Osteocyte (in vitro differentiated cells): ENCODE measurements at places on chromosomes 7 and 10.

DNA sequence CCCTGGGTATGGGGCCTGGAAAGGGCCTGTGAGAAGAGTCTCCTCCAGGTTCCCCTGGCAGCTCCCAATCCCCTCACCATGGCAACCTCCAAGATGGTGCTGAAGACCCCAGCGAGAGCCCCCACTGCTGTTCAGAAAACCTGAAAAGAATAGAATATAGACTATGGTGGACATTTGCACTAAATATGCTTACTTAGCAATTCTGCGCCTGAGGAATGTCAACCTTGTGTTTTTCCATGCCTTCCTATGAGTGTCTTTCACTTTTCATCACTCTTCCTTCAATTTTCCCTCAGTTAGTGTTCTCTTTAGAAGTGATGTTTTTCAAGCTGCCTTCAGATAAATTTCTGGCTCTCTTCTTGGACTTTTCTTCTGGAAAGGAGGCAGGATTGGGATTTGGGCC is 589.2 kb downstream of the LRMDA start:
- DNase-seq = no peak

GRCh38 chr7:99194301-99194700 is 13.6 kb downstream of the KPNA7 start:
- no peak for DNase-seq

GRCh38 chr10:122637376-122637775 is 62.3 kb downstream of the C10orf120 start:
- DNase-seq = no peak

- peak; percentile 62 for DNase-seq
These were observed 60.2 kb upstream of the CAMK2B start for GRCh38 chr7:44385434-44386138.

GRCh38 chr10:121481180-121481579 is 117.1 kb downstream of the FGFR2 start:
- no peak for DNase-seq

DNA sequence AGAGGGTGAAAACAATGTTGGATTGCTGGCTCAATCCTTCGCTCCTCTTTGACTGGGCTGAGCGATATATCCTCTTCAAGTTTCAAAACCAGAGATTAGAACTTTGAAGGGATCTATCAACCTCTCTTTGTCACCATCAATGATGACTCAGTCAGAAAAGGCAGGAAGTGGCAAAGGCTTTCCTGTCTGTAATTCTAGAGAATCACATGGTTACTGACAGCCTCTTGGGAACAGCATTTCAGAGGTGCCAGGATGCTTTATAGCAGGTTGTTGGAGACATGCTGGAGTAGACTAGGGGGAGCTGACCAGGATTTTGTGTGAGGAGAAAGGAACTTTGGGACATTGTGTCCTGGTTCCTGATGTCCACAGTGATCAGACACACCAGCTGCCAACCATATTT is 81.3 kb downstream of the PRKCQ start:
- no peak for DNase-seq

GRCh38 chr10:131266936-131267813 is 44.3 kb downstream of the TCERG1L start:
- peak; percentile 80 for DNase-seq

- DNase-seq = no peak
These were observed 337.5 kb upstream of the KCND2 start for GRCh38 chr7:119935418-119936025.

DNA sequence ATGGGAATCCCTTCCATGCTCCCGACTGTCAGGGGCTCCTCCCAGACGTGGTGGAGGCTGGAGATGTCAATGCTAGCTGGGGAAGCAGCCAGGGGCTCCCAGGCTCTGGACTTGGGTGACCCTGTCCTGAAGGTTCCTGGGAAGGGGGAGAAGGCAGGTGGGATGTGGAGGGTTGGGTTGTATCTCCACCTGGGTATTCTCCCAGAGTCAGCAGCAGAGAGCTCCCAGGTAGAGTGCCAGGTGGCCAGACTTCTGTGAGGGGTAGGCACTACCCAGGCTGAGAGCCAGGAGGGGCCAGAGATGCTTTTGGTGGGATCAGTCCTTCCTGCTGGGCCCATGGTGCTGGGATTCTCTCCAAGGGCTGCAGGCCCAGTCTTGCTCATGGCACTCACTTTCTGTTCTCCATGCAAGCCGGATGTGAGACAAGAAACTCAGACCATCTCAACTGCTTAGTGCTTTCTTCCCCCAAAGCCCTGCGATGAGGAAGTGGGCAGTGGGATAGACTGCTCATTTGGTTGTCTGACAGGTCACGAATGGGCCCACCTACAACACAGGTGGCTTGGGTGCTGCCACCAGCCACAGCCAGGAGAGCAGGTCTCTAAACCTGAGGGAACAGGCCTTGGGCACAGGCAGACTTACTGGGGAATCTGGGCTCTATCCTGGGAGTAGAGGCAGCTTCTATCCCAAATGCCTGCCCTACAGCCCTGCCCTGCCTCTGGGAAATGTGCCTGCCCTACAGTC is 52.5 kb upstream of the CAMK2B start:
- DNase-seq = no peak

GRCh38 chr7:20791538-20792434 is 5.1 kb upstream of the SP8 start:
- DNase-seq = no peak

DNA sequence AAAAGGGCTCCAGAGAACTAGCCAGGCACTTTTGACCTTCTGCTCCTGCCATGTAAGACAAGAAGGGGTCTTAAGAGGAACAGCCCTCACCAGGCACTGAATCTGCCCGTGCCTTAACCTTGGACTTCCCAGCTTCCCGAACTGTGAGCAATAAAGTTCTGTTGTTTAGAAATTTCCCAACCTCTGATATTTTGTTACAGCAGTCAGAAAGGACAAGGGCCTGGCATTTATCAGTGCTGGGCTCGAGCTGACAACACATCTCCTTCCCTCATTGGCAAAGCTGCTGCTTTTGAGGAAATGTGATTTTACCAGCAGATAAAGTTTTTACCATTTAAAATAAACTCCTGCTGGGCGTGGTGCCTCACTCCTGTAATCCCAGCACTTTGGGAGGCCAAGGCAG is 103.5 kb downstream of the GPR26 start:
- no peak for DNase-seq

GRCh38 chr10:8033812-8034465 is 20.5 kb upstream of the GATA3 start:
- DNase-seq = no peak

- no peak for DNase-seq
These were observed 8.4 kb downstream of the SFRP5 start for GRCh38 chr10:97763411-97763810.

DNA sequence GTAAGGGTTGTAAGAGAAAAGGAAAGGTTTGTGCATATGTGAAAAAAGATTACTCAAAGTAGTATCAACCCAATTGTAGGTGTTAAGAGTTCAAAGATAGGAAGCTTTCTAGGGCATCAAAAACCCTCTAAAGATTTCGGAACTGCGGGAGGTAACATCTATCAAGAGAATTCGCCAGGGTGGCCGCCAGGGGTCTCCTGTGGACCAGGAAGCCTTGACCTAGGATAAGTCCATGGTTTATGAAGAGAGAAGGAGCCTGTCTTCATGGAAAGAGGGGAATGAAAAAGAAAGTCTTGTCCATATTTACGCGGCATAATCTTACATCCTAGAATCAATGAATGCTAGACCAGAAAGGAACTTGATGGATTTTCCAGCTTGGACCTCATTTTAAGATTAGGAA is 140.7 kb upstream of the CALCR start:
- no peak for DNase-seq

GRCh38 chr7:55173671-55174070 is 154.9 kb downstream of the EGFR start:
- peak; percentile 69 for DNase-seq

DNA sequence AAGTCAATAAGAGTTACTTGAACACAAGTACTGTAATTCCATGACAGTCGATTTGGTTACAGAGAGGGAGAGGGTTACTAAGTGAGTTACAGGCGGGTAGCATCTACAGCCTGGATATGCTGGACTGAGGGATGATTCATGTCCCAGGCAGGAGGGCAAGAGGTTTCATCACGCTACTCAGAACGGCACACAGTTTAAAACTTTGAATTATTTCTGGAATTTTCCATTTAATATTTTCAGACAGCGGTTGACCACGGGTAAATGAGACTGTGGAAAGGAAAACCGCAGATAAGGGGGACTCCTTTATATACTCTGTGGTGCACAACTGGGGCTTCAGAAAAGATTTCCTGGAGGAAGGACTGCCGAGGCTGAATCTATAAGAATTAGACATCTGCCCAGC is 25.7 kb upstream of the LRRC4 start:
- no peak for DNase-seq

- peak; percentile 86 for DNase-seq
These were observed at the start of gene CALY for GRCh38 chr10:133336577-133337369. Gene CALY (minus strand): TSS chr10:133336896. CDS start chr10:133328989, 7,907 bp downstream.

DNA sequence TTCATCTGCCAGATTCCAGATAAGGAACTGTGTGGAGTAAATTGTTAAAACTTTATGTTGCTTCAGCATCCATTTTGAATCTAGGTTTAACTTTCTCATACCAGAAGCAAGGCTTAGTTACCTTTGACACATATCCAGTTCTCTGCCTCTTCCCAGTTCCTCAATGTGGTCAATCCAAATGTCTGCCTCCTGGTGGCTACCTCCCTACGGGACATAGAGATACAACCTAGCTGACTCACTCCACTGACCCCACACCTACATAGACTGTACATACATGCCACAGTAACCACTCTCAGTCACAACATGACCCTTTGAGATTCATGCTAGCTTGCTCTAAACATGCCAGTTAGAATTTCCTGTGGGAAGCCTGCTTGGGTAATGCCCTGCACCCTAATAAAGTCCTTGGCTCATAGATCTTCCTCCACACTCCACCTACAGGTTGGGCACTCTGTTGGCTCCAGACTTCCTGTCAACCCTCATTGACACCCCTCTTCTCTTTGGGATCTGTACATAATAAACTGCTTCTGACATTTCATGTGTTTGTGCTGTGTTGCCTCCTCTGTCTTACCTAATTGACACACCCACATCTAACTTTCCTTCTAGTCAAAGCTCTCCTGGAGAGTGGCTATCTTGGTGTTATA is 278.1 kb downstream of the HTR7 start:
- no peak for DNase-seq

GRCh38 chr7:153518201-153518984 is 533.8 kb upstream of the DPP6 start:
- peak; percentile 51 for DNase-seq

DNA sequence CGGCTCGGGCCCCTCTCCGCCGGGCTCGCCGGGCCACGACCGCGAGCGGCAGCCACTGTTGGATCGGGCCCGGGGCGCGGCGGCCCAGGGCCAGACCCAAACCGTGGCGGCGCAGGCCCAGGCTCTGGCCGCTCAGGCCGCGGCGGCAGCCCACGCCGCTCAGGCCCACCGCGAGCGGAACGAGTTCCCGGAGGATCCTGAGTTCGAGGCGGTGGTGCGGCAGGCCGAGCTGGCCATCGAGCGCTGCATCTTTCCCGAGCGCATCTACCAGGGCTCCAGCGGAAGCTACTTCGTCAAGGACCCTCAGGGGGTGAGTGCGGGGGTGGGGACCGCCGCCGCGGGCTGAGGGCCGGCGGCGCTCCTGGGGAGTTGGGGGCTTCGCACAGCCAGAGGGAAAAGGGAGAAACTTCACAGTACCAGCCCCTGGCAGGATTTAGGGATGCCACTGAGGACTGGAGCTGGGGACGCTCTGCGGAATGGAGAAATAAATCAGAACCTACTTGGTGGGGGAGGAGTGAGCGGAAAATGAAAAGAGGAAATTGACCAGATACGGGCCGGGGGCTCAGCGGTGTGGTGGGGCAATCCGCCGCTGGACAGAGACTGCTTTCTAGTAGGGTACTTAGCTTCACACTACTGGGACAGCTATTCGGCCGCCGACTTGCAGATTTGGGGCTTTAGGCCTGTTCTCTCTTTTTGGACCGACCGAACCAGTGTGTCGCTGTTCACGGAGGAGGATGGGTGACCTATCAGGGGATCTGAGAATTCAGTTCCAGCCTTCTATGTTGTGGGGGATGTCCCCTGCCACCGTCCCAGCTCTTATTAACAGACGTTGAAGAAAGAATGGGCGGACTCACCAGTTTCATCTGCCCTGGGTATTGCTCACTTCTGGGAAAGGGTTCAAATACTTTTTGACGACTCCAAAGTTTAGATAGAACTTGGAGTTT is 669 bp downstream of the PI4K2A start:
- DNase-seq = no peak

DNA sequence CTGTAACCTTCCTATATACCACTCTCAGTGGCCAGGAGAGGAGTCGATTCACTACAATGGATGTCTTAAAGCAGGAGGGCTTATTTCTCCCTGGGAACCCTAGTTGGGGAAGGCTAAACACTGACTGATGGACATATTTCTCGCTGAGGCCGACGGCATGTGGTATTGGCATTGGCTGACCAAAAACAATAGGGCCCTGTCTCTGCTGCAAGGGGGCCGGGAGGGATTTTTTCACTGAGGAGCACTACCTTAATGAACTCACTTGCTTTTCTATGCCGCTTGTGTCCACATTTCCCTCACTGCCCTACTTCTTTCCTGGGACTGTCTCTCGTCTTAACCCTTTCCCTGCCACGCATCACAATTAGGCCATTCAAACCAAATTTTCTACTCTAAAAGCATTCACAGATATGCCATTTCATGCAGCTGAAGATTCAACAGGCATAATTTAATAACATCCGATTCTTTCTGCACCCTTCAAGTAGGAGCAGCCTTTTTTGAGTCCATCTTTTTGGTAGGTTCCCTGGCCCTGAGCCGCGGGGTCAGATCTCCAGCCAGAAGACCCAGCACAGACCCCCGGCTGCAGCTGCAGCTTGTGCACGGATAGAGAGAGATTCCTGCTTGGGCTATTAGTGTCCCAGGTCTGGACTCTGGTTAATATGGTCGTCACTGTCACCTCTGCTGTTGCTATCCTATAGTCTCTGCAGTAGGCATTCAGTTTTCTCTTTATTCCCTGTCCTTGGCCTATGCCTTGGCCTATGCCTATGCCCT is 118.7 kb downstream of the HIPK2 start:
- no peak for DNase-seq

- DNase-seq = no peak
These were observed 21.6 kb downstream of the GARS1 start for GRCh38 chr7:30616318-30616717.

DNA sequence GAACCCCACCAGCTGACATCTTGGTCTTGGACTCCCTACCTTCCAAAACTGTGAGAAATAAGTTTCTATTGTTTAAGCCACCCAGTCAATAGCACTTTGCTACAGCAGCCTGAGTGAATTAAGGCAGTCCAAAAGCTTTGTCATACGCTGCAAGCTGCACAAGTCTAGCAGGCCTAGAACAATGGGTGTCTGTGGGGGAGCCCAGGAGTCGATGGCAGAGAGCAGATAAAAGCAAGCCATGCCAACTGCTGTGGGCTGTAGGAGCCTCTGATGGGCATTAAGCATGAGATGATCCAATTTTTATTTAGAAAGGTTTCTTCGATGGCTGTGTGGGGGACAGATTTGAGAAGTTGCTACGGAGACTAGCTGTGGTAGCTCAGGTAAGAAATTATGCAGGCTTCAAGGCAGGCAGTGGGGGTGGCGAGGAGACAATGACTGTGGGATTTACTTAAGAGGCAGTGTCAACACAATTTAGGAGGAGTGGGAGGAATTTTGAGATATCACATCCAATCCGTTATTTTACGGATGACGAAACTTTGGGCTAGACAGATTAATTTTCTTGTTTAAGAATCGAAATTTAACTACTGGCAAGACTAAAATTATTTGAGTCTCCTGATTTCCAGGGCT is 110.4 kb downstream of the NRCAM start:
- DNase-seq = no peak
